ENCODE measurements at places on chromosomes 6 and 20. TPM values are rescaled to one million over a fixed set of nuclear protein-coding genes. Genes with fewer than 3 reads are reported as not detected.

Gene SEMG1
- 2.9 TPM for total RNA-seq

Gene LCA5
- total RNA-seq: 3.6 TPM

Gene RAET1L
- not detected for total RNA-seq

Gene NOL4L
- 24.0 TPM for total RNA-seq

Gene GRM4
- total RNA-seq: 34.5 TPM

All from WTC11 (cell line).